ENCODE measurements at places on chromosomes 3 and 15.

DNA sequence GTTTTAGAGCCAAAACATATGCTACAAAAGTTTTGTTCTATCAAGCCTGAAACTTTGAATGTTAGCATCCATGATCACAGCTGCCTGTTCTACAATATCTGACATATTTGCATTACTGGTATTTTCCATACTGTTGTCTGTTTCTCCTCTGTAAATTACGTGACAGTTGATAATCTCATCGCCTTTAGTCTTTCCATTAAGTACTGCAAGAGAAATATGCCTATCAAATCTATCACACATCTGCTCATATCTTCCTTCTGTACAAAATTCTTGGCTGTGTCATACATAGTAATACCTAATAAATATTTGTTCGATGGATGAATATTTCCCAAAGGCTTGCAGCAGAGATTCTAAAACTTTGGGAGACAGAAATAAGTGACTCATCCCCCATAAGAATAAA is 717.3 kb downstream of the OTOL1 start:
- DNase-seq, result no peak

GRCh38 chr15:60797444-60798040 is 318.6 kb upstream of the ICE2 start:
- DNase-seq, result no peak

DNA sequence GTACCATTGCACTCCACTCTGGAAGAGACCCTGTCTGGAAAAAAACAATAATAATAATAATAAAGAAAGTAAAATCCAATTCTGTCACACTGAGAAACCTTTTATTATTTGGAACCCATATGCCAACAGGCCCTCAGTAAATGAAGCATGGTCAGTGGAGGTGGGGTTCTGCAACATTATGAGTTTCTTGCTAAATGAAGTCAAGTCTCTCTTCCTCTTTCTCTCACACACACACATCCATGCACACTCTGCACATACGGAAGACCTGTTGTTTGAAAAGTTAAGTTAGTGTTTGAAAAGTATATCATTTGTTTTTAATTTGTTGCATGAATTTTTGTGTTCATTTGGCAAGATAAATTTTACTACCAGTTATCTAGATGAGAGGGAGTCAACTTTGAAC is 27.8 kb downstream of the GAP43 start:
- peak; percentile 3 for DNase-seq

DNA sequence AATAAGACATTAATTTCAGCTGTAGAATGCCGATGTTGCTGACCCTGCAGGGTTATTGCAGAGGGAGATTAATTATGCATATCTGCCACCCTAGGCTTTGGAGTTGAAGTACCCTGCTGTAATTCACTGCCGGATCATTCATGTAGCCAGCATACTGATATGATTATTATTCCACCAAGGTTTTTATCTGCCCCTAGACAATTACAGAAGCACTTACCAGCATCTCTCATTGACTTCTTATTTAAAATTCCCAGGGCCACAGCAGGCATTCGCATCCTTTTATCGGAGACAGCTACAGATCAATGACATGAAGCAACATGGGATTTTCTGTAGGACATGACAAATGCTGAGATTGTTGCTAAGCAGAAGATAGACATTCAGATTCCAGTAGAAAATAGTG is 31.3 kb downstream of the IL1RAP start:
- DNase-seq, result no peak

DNA sequence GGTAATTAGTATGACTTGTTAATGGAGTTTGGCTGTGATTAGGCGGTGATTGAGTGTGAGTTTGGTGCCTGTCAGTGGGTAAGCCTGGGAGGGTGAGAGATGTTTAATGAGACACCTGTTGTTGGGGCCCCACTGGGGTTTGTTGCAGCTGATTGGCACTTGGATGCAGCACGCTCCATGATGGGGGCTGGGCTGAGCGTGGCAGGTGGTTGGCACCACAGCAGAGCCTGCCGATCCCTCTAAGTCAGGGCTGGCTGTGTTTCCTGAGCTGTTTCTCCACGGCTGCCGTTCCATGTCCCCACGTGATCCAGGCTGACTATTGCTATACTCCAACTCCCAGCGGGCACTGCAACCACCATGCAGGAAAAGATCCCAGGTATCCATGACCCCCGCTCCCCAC is 93.5 kb upstream of the ARRDC4 start:
- no peak for DNase-seq

DNA sequence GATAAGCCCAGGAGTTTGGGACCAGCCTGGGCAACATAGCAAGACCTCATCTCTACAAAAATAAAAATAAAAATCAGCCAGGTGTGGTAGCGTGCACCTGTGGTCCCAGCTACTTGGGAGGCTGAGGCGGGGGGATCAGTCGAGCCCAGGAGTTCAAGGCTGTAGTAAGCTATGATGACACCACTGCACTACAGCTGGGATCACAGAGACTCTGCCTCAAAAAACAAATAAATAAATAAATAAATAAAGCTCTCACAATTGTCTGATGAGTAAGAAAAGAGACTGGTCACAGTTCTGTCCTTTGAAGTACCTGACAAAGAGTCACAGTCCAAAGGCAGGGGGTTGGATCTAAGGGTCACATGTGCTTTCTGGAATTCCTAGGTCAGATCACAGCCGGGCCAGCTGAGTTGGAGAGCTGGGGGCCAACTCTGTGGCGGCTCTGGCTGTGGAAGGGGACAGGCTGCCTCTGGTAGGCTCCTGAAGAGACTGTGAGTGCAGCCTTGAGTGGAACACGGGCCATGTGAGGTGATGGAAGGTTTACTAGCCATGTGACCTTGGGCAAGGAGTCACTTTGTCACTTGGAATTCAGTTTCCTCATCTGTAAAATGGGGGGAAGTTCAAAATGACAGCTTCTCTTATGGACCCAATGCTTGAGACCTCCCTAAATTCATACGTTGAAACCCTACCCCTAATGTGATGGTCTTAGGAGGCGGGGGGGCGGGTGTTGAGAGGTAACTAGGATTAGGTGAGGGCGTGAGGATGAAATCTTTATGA is 47.2 kb downstream of the WHAMM start:
- no peak for DNase-seq

GRCh38 chr3:158974904-158975303 is 173.1 kb downstream of the MFSD1 start:
- no peak for DNase-seq

DNA sequence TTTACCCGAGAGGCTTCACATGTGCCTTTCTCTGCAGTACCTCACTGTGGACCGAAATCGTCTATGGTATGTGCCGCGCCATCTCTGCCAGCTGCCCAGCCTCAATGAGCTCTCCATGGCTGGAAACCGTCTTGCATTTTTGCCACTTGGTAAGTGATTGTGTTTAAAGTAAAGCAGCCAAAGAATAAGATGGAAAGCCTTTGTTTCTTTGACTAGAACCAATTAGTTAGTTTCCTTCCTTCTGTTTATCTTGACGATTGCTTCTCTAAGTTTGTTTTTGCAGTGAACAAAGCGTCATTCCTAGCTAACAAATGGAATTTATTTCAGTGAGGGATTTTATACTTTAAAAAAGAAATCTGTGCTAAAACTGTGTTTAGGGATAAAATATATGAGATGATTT is 82.7 kb downstream of the LRRC28 start:
- DNase-seq, result no peak

DNA sequence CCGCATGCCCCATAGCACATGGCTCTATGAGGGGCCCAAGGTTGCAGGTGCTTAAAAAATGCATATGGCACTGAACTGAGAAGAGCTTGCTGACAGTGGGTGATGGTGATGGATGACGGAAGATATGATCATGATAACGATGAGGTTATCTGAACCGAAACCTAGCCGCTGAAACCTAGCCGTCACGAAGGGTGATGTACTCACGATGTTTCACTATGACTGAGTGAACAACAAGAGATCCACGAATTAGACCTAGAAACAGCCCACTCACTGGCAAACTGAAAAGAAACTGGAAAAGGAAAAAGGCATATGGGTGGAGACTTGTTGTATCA is 57.6 kb upstream of the BCL6 start:
- DNase-seq, result no peak

DNA sequence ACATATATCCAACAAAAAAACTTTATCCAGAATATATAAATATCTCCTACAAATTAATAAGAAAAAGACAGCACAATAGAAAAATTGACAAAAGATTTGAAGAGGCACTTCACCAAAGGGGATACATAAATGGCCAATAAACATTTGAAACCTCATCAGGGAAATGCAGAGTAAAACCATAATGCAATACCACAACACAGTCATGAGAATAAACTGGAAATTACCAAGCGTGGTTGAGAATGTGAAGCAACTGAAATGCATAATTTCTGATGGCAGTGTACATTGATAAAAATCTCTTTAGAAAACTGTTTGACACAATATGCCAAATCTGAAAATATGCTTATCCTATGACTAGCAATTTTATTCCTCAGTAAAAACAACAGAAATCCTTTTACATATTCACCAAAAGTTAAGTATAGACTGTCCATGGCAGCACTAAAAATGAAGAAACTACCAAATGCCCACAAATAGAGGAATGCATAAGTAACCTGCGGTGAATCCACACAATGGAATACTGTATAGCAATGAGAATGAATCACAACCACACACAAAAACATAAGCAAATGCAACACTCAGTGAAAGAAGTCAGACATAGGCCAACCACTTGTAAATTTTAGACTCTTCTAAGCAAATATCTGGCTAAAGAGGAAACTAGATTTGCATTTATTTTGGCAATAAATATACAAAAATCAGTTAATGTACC is 7.9 kb downstream of the LYZL4 start:
- no peak for DNase-seq

- no peak for DNase-seq
Observed at GRCh38 chr3:177928172-177928873, 607.9 kb upstream of the KCNMB2 start.

- DNase-seq, result no peak
Observed at GRCh38 chr3:121431726-121432517, 113.9 kb downstream of the POLQ start.

DNA sequence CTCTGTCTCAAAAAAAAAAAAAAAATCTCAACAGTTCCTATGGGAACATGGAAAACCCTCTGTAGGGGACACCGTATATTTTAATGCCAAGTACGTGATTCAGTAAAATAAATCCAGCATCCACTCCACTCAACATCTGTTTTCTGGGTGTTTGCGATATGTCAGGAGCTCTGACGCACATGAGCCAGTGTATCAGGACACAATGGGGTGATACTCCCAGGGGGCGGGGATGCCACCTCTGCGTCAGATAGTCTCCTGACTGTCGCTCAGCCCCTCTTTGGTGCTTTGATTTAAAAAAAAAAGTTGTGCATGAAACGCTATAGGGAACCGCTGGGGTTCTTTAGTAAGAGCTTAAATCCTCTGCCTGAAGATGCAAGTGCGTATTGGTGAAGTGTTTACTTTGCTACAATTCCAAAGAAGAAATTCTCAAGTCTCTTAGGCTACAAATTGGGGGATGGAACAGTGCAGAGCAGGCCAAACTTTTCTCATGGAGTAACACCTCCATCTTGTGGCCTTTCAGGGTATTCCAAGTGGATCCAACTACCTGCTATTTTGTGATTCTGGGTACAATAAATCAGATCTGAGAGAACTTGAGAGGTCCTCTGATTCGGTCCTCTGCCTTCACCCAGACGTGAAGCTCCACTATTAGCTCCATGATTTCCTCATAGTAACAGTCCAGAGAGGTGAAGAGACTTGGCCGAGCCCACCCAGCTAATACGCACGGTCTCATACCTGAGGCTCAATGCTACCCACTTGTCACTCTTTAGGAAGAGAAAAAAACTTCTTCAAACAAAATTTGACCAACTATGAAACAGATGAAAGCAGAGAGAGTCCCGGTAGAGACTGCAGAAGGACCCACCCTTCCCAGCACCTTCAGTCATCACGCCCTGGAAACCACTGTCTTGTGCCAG is 9.3 kb upstream of the NR2E3 start:
- peak; percentile 4 for DNase-seq

GRCh38 chr3:16551342-16551976 is 38.0 kb upstream of the RFTN1 start:
- DNase-seq, result no peak

- no peak for DNase-seq
Observed at GRCh38 chr3:11461226-11461625, 182.5 kb downstream of the VGLL4 start.

DNA sequence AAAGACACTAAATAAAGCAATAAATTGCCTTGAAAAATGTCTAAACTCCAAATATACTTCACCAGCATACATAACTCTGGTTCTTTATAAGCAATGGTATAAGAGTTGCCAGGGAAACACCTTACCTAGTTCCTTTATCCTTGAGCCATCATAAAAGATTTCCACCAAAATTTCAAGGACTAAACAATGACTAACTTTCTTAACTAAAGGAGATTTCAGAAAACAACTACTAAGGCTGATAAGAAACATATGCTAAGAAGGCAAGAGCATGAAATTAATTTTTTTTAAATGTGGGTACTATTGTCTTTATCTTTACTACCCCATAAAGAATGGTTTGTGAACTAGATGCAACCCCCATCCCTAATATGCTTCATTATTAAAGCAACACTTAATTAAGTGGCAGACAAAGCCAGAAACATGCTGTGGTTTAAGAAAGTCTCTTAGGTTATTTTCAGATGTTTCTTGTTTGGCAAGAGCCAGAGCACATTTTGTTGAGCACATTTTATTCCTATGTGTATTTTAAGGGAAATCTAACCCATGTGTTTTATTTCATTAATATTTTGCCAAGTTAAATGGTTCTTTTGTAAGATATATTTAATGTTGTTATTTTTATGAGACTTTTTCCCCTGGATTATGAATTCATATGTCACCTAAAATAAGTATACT is 17.4 kb upstream of the VEPH1 start:
- DNase-seq, result no peak

- no peak for DNase-seq
Observed at GRCh38 chr15:101689901-101690300, 34.4 kb downstream of the TARS3 start.

- DNase-seq, result no peak
Observed at GRCh38 chr3:153069598-153070510, 92.2 kb upstream of the RAP2B start.

DNA sequence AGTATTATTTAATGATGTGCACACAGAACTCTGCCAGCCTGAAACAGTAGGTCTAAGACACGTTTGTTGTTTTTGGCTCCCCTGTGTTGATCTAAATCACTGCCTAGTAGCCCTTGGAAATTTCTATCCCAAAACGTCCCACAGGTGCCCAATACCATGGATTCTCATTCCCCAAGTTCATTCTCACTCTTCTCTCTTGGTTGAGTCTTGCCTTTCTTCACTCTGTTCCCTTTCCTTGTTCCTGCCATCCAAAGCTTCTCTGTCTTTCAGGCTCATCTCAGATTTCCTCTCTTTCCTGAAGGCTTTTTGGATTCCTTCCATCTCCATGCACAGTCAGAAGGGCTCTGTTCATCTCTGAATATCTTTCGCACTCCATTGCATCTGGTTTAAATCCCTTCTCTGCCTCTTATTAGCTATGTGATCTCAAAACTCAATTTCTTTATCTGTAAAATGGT is 54.2 kb downstream of the PPARG start:
- no peak for DNase-seq

Data from HL-60 (cell line).